ENCODE measurements at places on chromosomes 7 and 10. TPM values are rescaled to one million over a fixed set of nuclear protein-coding genes. Genes with fewer than 3 reads are reported as not detected.

DNA sequence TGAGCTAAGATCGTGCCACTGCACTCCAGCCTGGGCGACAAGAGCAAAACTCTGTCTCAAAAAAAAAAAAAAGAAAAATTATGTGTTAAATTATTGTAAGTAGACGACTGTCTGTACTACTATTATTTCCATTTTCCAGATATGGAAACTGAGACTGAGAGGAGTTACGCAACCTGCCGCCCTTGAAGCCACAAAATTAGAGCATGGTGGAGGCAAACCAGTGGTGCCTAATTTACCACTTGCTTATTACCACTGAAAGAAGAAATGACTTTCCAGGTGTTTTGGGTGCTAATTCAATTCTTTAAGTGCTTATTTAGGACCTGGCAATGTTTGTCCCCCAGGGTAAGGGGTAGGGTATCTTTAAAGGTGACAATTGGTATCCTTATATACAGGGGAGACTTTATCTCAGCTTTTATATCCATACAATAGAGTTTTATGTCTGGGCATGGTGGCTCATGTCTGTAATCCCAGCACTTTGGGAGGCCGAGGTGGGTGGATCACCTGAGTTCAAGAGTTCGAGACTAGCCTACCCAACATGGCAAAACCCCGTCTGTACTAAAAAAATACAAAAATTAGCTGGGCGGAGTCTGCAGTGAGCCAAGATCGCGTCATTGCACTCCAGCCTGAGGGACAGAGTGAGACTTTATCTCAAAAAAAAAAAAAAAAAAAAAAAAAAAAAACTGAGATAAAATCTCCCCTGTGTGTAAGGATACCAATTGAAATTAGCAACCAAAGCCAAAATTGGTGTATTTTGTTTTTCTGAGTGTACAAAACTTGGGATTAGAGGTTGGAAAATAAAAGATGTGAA is 16.6 kb upstream of the CAMK1D start:
- H3K4me1 ChIP-seq, result no peaks in the 10 kb centered on the region
- H3K27ac ChIP-seq, result no peak overlapping the region
- DNase-seq, result no peak
- no peak overlapping the region for H3K4me3 ChIP-seq
- no peaks in the 10 kb centered on the region for H3K36me3 ChIP-seq

The CLDN4 gene
- total RNA-seq, result 1.6 TPM

- peaks cover 32% of the 10 kb centered on the region for H3K4me1 ChIP-seq
- no peak overlapping the region for H3K27ac ChIP-seq
- no peak overlapping the region for H3K4me3 ChIP-seq
- H3K36me3 ChIP-seq, result peaks cover 36% of the 10 kb centered on the region
These were observed 5.8 kb downstream of the FBH1 start for GRCh38 chr10:5895804-5896203.

- H3K27me3 ChIP-seq, result peaks cover 8% of the 10 kb centered on the region
- H3K27ac ChIP-seq, result no peak overlapping the region
- no peak for DNase-seq
- H3K4me3 ChIP-seq, result no peak overlapping the region
These were observed 2.2 kb upstream of the ABHD11 start for GRCh38 chr7:73740771-73741170.

DNA sequence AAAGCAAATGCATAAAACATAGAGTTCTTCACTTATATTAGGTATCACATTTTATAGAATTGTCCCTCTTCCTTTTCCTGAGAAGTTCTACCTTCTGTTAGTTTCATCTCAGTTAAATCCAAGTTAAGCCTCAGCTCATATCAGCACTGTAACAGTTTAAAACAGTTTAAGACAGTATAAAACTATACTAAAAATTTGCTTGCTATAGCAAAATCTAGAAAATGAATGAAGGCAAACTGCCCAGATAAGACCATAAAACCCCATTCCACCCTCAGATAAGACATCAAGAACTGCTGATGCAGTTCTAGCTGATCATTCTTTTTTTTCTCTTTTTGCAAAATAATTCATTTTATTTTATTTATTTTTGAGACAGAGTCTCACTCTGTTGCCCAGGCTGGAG is 177.2 kb downstream of the RNF133 start:
- H3K4me3 ChIP-seq, result no peak overlapping the region
- no peak overlapping the region for H3K27ac ChIP-seq
- no peaks in the 10 kb centered on the region for H3K4me1 ChIP-seq
- H3K27me3 ChIP-seq, result peaks cover 2% of the 10 kb centered on the region
- DNase-seq, result no peak

The LRRD1 gene
- 0.59 TPM for total RNA-seq

The OR2A42 gene
- 0.08 TPM for total RNA-seq
